ENCODE measurements at places on chromosomes 5 and 9.

DNA sequence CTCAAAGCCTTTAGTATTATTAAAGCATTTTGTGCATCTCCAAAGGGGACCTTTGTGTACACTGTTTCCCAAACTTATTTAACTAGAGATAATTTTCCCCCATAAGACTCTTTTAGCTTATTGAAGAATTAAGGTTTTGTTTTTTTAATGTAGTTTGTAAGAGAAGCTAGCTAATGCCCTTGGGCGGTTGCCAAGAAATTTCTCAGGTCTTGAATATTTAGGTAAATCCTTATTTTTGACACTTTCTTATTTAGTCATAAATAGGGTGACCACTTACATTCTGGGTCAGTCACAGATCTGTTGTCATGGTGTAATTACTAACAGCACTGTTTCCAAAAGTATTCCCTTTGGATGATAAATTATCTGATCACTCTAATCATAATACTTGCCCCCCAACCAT, 27.2 kb downstream of the TNFAIP8 start:
- DNase-seq = no peak

- DNase-seq = no peak
Measured at GRCh38 chr5:443239-444151, 519 bp downstream of the EXOC3 start.

DNA sequence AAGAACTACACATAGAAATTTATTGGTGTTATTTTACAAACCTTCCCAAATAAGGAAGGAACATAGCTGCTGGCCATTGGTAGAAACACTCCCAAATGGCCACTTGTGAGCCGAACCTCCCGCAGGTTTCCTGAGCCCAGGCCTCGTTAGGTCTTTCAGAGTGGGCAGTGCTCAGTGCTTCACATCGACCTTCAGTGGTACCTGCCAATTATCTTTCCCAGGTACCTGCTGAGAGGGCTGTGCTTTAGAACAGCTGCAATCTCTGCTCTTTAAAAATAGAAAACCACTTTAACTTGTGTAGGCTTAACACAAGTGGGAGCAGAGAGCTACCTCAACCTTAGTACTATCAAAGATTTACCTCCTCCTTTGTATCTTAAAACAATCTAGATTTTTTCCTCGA, 334.1 kb downstream of the RFX3 start:
- no peak for DNase-seq

DNA sequence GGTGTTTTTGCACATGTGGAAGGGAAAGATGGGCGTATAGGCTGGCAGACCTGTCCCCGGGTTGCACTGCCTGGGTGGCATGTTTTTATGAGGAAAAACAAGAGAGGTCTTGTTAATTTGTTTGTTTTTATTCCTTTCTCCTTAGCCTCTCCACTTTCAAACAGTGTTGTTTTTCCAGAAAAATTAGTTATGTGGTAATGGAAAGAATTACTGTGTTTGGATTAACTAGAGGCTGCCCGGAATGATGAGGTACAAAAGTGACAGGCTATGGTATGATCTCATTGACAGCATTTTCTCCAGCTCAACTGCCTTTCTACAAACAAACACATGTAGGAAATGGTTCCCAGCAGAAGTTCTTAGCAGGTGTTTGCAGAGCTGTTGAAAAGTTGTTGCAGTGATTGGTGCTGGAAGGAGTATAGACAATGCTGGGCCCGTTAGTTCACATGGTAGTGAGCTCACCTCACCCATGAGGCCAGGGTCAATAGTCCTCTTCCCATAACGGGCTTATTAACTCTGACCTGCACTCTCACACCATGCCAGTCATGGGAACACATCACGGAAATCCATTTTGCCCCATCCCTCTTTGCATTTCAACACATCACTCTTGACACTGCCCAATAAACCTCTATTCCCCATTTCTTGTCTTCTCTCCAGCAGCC, 111.3 kb upstream of the SAP30L start:
- DNase-seq = no peak

DNA sequence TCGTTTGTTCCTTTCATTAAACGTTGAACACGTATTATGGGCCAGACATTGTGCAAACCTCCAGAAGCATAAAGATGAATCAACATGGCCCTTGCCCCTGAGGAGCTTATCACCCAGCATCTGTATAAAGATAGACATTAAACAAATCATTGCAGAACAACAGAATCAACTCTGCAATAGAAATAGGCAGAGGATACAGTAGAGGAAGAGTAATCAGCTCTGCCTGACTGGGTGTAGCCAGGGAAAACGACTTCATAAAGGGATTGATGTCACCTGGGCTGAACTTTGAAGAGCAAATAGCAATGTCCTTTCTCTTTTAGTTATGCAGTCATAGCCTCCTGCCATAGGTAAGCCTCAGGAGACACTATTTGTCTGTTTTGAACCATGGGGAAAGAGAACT, 13.4 kb downstream of the RGS7BP start:
- DNase-seq = no peak

- DNase-seq = no peak
Measured at GRCh38 chr5:130155345-130156011, 251.2 kb downstream of the CHSY3 start.

GRCh38 chr5:55993013-55993412, 1.8 kb downstream of the IL6ST start:
- DNase-seq = peak; percentile 59

- no peak for DNase-seq
Measured at GRCh38 chr9:119967867-119968535, 598.8 kb upstream of the BRINP1 start.

GRCh38 chr5:13480834-13481233, 463.7 kb downstream of the DNAH5 start:
- DNase-seq = no peak

- DNase-seq = peak; percentile 25
Measured at GRCh38 chr5:10317825-10318682, 10.4 kb upstream of the CMBL start.

- no peak for DNase-seq
Measured at GRCh38 chr9:18366184-18366583, 107.8 kb upstream of the ADAMTSL1 start.

DNA sequence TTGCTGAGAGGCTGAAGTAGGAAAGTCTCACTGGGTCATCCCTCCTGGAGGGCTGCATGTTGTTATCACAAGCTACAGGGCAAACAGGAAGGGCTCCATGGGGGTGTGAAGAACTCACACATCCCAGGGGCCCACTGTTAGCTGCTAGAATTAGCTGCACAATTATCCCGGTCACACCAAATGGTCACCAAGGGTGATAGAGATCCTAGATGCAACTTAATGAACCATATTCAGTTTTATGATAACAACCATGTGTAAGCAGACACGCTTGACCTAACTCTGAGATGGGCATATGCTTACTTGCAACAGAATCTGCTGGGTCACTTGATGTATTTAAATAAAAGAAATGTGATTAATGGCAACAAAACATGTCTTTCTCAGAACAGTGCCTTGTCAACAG, 143.5 kb upstream of the C6 start:
- no peak for DNase-seq

- no peak for DNase-seq
Measured at GRCh38 chr9:16341177-16341576, 529.3 kb downstream of the BNC2 start.

DNA sequence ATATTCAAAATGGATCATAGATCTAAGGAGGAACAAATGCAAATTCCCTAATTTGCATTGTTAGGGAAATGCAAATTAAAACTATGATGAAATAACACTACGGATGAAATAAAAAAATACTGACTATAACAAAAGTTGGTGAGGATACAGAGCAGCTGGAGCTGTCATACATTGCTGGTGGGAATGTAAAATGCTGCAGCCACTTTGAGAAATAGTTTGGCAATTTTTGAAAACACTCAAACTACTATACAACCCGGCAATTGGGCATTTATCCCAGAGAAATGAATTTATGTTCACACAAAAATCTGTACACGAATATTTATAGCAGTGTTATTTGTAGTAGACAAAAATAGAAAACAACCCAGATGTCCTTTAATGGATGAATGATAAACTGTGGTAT, 22.5 kb downstream of the C5orf47 start:
- DNase-seq = no peak

- DNase-seq = no peak
Measured at GRCh38 chr5:40001796-40002195, 577.0 kb upstream of the DAB2 start.

GRCh38 chr5:9698125-9698826, 68.1 kb upstream of the TAS2R1 start:
- DNase-seq = no peak

GRCh38 chr5:68345171-68345570, 129.6 kb downstream of the PIK3R1 start:
- peak; percentile 54 for DNase-seq

DNA sequence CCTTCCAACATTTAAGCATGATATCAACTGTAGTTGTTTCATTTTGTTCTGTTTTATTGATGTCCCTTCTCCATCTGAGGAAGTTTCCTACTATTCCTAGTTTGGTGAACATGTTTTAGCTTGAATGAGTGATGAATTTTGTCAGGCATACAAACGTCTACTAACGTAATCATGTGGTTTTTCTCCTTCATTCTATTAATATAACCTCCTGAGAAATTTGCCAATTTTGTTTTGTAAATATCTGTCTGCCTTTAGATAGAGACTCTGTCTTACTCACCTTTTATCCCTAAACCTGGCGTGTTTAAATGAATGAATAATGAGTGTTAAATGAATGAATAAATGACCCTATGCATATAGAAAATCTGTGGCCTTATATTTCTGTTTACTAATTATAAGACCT, 26.5 kb upstream of the NREP start:
- no peak for DNase-seq

GRCh38 chr5:162174358-162174974, 106.9 kb downstream of the GABRG2 start:
- no peak for DNase-seq

GRCh38 chr5:109450129-109450877, 40.5 kb upstream of the PJA2 start:
- no peak for DNase-seq

DNA sequence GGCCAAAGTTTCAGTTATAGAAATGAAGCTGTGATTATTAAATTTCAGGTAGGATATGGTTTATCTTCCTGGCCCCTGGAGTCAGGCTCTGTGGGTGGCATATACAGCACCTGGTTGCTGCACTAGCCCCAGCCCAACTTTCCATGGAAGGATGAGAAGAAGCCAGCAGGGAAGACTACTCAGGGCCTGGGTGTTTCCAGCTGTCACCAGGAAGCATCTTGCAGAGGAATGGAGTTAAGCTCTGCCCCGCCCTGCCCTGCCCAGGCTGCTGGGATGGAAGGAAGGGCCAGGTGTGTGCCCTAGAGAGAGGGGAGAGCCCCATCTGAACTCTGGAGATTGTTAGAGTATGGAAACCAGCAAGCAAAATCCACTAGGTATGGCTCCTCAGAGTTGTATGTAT, 42.8 kb upstream of the FAT2 start:
- DNase-seq = no peak

DNA sequence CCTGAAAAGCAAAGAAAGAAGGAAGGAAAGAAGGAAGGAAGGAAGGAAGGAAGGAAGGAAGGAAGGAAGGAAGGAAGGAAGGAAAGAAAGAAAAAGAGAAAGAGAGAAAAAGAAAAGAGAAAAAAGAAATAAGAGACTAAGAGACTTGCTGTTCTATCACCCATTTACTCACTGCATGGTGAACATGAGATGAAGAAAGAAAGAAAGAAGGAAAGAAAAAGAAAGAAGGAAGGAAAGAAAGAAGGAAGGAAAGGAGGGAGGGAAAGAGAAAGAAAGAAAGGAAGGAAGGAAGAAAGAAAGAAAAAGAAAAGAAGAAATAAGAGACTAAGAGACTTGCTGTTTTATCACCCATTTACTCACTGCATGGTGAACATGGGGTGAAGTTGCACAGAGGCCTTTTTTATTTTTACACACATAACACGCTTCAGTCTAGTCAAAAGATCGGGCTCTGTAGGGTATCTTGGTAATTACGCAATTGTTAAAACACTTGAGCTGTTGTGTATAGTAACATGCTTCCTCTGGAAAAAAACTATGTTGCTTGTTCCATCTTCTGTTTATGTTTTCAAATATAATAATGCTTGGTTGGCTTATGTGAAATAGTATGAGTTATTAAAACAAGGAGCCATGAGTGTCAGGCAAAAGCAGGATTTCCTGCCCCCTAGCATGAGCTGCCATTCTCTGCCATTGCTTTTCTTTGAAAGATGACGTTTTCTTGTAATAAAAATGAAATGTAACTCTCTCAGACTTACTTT, 119.3 kb upstream of the ZNF608 start:
- peak; percentile 49 for DNase-seq

- DNase-seq = no peak
Measured at GRCh38 chr9:128026255-128026772, 40.8 kb downstream of the NAIF1 start.

DNA sequence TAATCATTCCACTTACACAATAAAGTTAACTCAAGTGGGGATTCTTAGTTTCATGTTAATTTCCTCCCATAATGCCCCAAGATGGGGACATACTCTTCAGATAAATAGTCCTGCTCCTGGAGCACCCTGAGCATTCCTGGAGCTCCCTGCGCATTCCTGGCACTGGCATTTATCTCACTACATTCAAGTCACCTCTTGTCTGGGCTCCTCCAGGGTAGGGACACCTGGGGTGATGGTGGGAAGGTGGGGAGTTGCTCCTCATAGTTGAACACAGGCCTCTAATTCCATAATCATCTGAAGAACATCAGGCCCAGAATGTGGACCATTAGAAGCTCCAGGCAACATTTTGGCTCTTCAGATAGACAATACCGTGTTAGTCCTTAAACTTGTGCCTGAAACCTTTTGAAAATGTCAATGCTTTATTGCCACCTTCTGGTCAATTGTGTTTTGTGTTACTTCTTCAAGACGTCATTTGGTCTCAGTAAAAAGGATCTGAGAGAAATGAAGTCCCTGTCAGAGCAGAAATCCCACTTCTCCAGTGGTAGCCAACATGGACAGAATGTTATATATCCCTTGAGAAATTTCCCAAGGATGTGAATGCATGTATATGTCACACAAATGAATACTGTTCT, 14.2 kb upstream of the AGGF1 start:
- peak; percentile 46 for DNase-seq

DNA sequence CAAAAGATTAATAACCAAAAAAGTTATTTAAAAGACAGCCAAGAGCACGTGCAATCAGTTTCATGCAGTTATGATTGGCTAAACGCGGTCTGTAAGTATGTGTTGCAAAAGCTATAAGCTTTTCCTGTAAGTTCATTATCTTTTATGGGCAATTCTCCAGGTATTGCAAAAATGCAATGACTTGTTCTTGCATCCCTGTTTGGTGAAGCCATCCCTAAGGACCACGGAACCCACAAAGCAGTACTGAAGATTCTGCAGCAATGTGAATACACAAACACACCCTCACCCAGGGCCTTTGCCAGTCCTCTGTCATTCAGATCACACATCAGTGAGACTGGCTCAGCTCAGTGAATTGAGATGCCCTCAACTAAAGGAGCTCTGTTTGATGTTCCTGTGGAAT, 11.4 kb downstream of the GCNT4 start:
- DNase-seq = peak; percentile 92

- DNase-seq = no peak
Measured at GRCh38 chr5:157983906-157984551, 125.1 kb upstream of the CLINT1 start.

GRCh38 chr5:151643388-151643787, 43.3 kb downstream of the SPARC start:
- DNase-seq = no peak

- no peak for DNase-seq
Measured at GRCh38 chr5:31866166-31866565, 227.2 kb downstream of the PDZD2 start.

- peak; percentile 40 for DNase-seq
Measured at GRCh38 chr9:69985971-69986370, 57.7 kb upstream of the MAMDC2 start.

GRCh38 chr5:99814321-99815063, 720.7 kb upstream of the FAM174A start:
- DNase-seq = no peak

- no peak for DNase-seq
Measured at GRCh38 chr5:15493501-15493900, 6.5 kb upstream of the FBXL7 start.

- DNase-seq = no peak
Measured at GRCh38 chr5:129120158-129120581, 25.6 kb downstream of the ISOC1 start.
